Fibroblast of villous mesenchyme (primary cell): ENCODE measurements at places on chromosomes 7 and 10. TPM values are rescaled to one million over a fixed set of nuclear protein-coding genes. Genes with fewer than 3 reads are reported as not detected.

Gene MYH16
- total RNA-seq = not detected in 2 replicates

Gene LBX1
- total RNA-seq = not detected in 2 replicates

Gene ERVW-1
- not detected in 2 replicates for total RNA-seq

Gene MMRN2
- total RNA-seq = 0.86 and 2.3 TPM in 2 replicates

Gene ZWINT
- 28.0 and 29.4 TPM in 2 replicates for total RNA-seq

Gene HELLS
- total RNA-seq = 38.7 and 39.7 TPM in 2 replicates

Gene AKR1C1
- 6.0 and 8.4 TPM in 2 replicates for total RNA-seq
